Thymus (tissue), 14 donors: ENCODE measurements at places on chromosomes 1 and 21. TPM values are rescaled to one million over a fixed set of nuclear protein-coding genes. Genes with fewer than 3 reads are reported as not detected.

- H3K27ac ChIP-seq = no peak overlapping the region
- no peaks in the 10 kb centered on the region for H3K27me3 ChIP-seq
- no peak for DNase-seq
- H3K36me3 ChIP-seq = peaks cover 3% of the 10 kb centered on the region
- H3K4me3 ChIP-seq = no peak overlapping the region
- H3K4me1 ChIP-seq = peaks cover 35% of the 10 kb centered on the region
Observed at GRCh38 chr1:225774281-225775147, 3.1 kb upstream of the SRP9 start.

ANKRD65 gene
- 7.9 TPM for total RNA-seq

DNA sequence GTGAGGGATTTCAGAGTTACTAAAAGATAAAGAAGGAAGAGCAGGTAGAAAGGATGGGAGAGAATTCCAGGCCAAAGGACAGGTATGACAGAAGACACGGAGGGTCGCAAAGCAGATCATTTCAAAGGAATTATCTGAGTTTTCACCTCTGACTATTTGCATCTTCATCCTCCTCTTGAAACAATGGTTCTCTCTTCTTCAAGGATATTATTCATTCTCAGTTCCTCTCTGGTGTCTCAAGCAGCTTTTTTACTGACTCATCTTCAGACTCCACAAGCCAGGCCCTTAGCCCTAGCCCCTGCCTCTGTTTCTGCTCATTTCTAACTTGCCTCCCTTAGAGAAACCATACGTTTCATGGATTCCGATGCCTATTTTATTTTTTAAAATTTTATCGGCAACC is 15.0 kb downstream of the DDX59 start:
- no peak overlapping the region for H3K27ac ChIP-seq
- no peaks in the 10 kb centered on the region for H3K4me1 ChIP-seq
- DNase-seq = no peak
- peaks cover 59% of the 10 kb centered on the region for H3K36me3 ChIP-seq

FCRL6 gene
- total RNA-seq = 0.33 TPM

- no peaks in the 10 kb centered on the region for H3K36me3 ChIP-seq
- H3K27me3 ChIP-seq = peaks cover 32% of the 10 kb centered on the region
- no peak overlapping the region for H3K27ac ChIP-seq
Observed at GRCh38 chr1:201652181-201652580, 113.3 kb downstream of the NAV1 start.

- H3K4me1 ChIP-seq = peaks cover 8% of the 10 kb centered on the region
- no peaks in the 10 kb centered on the region for H3K27me3 ChIP-seq
- peak overlapping the region; percentile 85 for H3K4me3 ChIP-seq
- peak; percentile 15 for DNase-seq
Observed at GRCh38 chr1:23692308-23692871, 784 bp downstream of the RPL11 start.

- no peak overlapping the region for H3K4me3 ChIP-seq
- no peak overlapping the region for H3K27ac ChIP-seq
- H3K36me3 ChIP-seq = peaks cover 36% of the 10 kb centered on the region
- H3K4me1 ChIP-seq = no peaks in the 10 kb centered on the region
Observed at GRCh38 chr1:246647113-246647512, 77.1 kb upstream of the SCCPDH start.

GRCh38 chr1:155250246-155250632 is 5.0 kb downstream of the ENTREP3 start:
- no peak for DNase-seq
- H3K27ac ChIP-seq = peak overlapping the region; percentile 89
- peaks cover 5% of the 10 kb centered on the region for H3K4me1 ChIP-seq
- peaks cover 6% of the 10 kb centered on the region for H3K36me3 ChIP-seq

PHC2 gene
- total RNA-seq = 35.0 TPM

DNA sequence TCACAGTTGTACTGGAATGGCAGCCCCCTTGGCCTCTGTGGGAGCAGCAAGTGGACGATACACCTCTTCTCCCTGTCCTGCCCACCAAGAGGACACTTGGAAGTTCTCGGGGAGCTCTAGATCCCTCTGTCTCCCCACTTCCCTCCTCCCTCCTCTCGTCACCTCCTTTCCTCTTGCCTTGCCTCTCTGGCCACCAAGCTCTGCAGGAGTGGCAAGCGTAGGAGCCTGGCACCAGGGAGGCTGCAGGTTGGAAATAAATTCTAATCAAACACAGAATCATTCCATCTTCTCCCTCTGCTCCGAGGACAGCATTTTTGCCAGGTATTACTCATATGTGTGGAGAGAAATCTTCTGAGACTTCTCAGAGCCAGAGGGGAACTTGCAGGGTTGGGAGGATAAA is 20.8 kb downstream of the CAMK2N1 start:
- H3K4me3 ChIP-seq = no peak overlapping the region
- H3K36me3 ChIP-seq = no peaks in the 10 kb centered on the region
- H3K4me1 ChIP-seq = no peaks in the 10 kb centered on the region
- no peak for DNase-seq

RAB42 gene
- 51.5 TPM for total RNA-seq

SPATA17 gene
- 0.57 TPM for total RNA-seq

ARMH1 gene
- total RNA-seq = 47.7 TPM

DNA sequence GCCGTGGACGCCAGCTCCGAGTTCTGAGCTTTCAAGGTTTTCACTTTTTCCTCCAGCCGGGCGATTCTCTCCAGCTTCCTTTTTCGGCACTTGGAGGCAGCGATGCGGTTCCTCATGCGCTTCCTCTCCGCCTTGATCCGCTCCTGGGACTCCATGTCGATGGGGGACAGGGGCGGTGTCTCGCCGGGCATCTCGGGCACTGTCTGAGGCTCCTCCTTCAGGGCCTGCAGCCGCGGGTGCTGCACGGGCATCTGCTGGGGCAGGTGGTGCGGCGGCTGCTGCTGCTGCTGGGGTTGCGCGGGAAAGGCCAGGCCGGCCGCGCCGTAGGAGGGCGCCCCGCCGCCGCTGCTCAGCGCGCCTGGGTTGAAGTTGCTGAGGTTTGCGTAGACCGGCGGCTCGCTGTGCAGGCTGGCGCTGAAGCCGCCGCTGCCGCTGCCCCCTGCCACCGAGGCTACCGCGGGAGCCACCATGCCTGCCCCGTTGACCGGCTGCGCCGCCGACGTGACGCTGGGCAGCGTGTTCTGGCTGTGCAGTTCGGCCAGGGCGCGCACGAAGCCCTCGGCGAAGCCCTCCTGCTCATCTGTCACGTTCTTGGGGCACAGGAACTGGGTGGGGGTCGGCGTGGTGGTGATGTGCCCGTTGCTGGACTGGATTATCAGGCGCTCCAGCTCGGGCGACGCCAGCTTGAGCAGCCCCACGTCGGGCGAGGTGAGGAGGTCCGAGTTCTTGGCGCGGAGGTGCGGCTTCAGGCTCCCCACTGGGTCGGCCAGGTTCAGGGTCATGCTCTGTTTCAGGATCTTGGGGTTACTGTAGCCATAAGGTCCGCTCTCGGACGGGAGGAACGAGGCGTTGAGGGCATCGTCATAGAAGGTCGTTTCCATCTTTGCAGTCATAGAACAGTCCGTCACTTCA is 1.4 kb downstream of the JUN start:
- H3K27me3 ChIP-seq = no peaks in the 10 kb centered on the region
- DNase-seq = peak; percentile 44
- H3K27ac ChIP-seq = peak overlapping the region; percentile 100
- no peaks in the 10 kb centered on the region for H3K36me3 ChIP-seq
- peak overlapping the region; percentile 69 for H3K4me3 ChIP-seq

DNA sequence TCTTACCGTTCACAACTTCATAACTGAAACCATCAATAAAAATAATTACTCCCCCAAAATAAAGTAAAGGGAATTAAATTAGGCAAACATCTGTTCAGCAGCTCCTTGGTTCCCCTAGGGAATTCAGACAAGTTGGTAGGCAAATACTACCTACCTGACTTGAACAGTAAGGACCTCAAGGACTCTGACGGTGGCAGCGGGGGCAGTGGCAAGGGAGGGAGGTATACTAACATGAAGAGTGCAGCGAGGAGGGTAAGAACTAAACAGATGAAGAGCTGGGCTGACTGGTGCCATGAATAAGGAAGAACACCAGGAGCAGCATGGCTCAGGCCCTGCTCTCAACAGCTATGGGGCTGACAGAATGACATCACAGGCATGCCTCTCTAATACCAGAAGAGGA is 33.1 kb downstream of the MTOR start:
- no peak overlapping the region for H3K27ac ChIP-seq
- no peaks in the 10 kb centered on the region for H3K27me3 ChIP-seq
- peaks cover 59% of the 10 kb centered on the region for H3K36me3 ChIP-seq
- H3K4me3 ChIP-seq = no peak overlapping the region
- no peak for DNase-seq
- H3K4me1 ChIP-seq = no peaks in the 10 kb centered on the region

- H3K4me1 ChIP-seq = no peaks in the 10 kb centered on the region
- no peak overlapping the region for H3K27ac ChIP-seq
- no peak overlapping the region for H3K4me3 ChIP-seq
- no peak for DNase-seq
- H3K36me3 ChIP-seq = no peaks in the 10 kb centered on the region
Observed at GRCh38 chr1:185404907-185405568, 88.0 kb upstream of the IVNS1ABP start.

GRCh38 chr21:40250514-40251294 is 383.5 kb downstream of the PCP4 start:
- no peak for DNase-seq
- no peak overlapping the region for H3K4me3 ChIP-seq
- no peaks in the 10 kb centered on the region for H3K27me3 ChIP-seq
- no peaks in the 10 kb centered on the region for H3K4me1 ChIP-seq
- no peak overlapping the region for H3K27ac ChIP-seq

GRCh38 chr1:47791879-47792608 is 205.1 kb downstream of the TRABD2B start:
- no peak overlapping the region for H3K27ac ChIP-seq
- no peak for DNase-seq
- no peaks in the 10 kb centered on the region for H3K4me1 ChIP-seq
- H3K27me3 ChIP-seq = no peaks in the 10 kb centered on the region
- H3K4me3 ChIP-seq = no peak overlapping the region

FAM177B gene
- 0.42 TPM for total RNA-seq

- H3K4me3 ChIP-seq = no peak overlapping the region
- no peaks in the 10 kb centered on the region for H3K4me1 ChIP-seq
- H3K27ac ChIP-seq = no peak overlapping the region
- no peaks in the 10 kb centered on the region for H3K27me3 ChIP-seq
- H3K36me3 ChIP-seq = no peaks in the 10 kb centered on the region
Observed at GRCh38 chr21:27372381-27372780, 405.5 kb upstream of the ADAMTS5 start.

NBPF1 gene
- 7.2 TPM for total RNA-seq

DNA sequence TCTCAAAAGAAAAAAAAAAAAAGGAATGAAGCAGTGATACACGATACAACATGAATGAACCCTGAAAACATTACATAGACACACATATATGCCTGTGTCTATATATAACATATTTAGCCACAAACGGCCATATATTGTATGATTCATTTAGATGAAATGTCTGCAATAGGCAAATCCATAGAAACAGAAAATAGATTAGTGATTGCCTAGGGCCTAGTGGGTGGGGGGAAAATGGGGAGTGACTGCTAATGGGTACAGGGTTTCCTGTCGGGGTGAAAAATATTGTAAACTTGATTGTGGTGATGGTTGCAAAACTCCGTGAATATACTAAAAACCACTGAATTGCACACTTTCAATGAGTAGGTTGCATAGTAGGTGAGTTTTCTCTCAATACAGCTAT is 6.0 kb upstream of the H6PD start:
- H3K36me3 ChIP-seq = no peaks in the 10 kb centered on the region
- H3K4me3 ChIP-seq = no peak overlapping the region
- no peaks in the 10 kb centered on the region for H3K4me1 ChIP-seq
- no peaks in the 10 kb centered on the region for H3K27me3 ChIP-seq
- no peak for DNase-seq

GRCh38 chr1:37865348-37866120 is 6.1 kb upstream of the MTF1 start:
- no peak overlapping the region for H3K4me3 ChIP-seq
- H3K36me3 ChIP-seq = peaks cover 30% of the 10 kb centered on the region
- peaks cover under 1% of the 10 kb centered on the region for H3K4me1 ChIP-seq
- H3K27me3 ChIP-seq = no peaks in the 10 kb centered on the region
- no peak for DNase-seq

DNA sequence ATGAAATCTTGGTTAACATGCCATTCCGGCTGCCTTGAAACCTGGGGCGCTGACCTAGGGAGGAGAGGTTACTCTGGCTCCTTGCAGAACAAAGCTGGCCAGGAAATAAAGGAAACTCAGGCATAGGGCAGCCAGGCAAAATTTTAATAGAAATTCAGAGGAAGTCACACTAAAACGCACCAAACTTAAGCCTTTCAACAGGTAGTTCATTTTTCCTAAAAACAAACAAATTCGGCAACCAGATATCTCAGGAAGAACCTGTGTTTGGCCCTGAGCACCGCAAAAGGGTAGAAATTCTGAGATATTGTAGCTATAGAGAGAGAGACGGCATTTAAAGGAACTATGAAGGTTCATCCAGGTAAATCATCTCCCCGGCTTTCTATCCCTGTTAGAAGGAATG is 13.1 kb downstream of the LYST start:
- no peak overlapping the region for H3K27ac ChIP-seq
- H3K4me1 ChIP-seq = peaks cover 6% of the 10 kb centered on the region
- H3K27me3 ChIP-seq = no peaks in the 10 kb centered on the region
- no peak overlapping the region for H3K4me3 ChIP-seq

DNA sequence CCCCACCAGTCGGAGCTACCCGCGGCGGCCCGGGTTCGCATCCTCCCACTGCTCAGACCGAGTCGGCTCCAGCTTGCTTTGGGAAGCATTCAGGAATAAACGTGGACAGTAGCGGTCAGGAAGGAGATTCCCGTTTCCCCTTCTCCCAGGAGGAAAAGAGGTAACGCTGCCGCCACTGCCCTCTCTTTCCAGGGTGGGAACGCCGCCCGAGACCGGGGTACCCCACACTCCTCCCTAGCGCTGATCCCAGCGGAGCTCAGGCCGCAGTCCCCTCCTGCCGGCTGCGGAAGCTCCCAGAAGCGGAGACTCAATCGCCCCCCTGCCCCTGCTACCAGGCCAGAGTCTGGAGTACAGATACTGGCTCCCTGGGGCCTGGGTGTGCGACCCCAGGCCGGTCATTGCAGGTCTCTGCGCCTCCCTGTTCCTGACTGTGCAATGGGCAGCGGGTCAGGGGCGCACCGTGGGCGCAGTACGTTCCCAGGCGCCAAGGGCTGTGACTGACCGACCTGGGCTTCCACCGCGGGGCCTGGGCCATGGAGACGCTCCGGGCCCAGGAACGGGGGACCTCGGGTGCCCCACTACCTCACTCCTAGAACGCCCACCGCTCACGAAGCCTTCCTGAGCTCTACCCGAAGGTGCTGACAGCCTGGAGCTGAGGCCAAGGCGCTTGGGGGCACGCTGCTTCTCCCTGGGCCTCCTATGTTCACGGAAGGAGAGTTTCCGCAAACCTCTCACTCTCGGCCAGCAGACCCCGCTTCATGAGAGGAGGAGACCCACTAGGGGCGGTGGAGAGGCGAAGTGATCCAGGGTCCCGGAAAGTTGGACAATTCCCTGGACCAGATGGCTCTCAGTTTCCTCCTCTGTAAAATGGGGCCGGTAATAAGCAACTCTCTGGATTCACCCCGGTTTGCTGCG is 7.8 kb downstream of the DMRTA2 start:
- no peaks in the 10 kb centered on the region for H3K36me3 ChIP-seq
- H3K4me1 ChIP-seq = no peaks in the 10 kb centered on the region
- no peak overlapping the region for H3K27ac ChIP-seq
- H3K27me3 ChIP-seq = peaks cover 75% of the 10 kb centered on the region
